ENCODE measurements at places on chromosomes 7 and 10.

GRCh38 chr7:131544449-131545301 lies 11.8 kb downstream of the PODXL start:
- DNase-seq: peak; percentile 21

DNA sequence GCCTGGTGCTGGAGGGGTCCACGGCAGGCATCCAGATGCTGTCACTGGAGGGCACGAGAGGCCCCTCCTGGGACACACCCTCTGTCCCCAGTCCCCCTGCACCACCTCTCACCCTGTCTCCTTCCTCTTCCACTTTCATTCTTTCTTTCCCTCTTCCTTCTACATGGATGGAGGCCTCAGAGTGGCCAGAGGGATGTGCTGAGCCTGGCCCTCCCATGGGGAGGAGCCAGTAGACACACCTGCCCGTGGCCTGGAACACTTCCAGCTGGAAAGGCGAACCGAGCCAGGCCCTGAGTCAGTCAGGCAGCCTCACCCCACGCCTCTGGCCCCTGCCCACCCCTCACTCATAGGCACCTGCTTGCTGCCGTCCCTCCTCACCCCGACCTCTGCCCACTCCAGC lies 55.9 kb upstream of the MXI1 start:
- no peak for DNase-seq

GRCh38 chr7:26183545-26184280 lies 16.8 kb downstream of the HNRNPA2B1 start:
- no peak for DNase-seq

- DNase-seq: no peak
These were observed 47.7 kb downstream of the FBXW4 start for GRCh38 chr10:101647255-101647654.

DNA sequence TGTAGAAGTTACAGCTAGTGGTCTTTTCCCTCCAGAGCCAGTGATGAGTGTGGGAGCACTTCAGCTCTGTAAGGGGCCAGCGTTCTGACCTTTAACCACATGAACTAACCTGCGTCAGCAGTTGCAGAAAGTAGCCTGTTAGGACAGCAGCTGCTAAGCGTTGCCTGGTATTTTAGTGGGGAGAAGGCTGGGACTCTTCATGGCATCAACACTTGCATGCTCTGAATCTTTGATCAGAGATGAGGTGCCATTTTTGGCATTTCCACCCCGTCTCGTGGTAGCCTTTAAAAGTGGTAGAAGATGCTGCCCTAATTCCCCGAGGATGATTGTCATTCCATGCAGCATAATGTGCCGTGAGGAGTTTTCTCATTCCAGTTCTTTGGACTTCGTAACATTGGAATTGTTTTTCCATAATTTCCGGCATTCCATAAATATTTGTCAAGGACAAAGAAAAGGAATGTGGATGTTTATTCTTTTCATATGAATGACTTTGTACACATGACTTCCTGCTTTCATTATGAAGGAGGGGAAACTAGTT lies 92.2 kb downstream of the AVL9 start:
- DNase-seq: no peak

DNA sequence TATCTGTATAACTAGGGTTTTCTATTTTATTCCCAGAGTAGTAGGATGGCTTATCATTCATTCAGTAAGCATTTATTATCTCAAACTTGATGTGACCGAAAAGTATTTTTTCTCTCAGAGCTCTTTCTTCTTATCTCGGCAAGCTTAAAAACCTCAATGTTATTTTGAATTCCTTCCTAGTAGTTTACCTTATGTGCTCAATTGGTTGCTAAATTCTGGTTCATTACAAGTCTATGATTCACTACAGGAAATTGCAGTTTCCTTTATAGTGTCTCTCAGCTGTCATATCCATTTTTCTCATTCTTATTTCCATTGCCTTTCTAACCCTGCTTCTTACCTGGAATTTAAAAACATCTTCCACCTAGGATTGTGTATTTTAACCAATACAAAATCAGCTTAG lies 12.6 kb upstream of the ICA1 start:
- no peak for DNase-seq

DNA sequence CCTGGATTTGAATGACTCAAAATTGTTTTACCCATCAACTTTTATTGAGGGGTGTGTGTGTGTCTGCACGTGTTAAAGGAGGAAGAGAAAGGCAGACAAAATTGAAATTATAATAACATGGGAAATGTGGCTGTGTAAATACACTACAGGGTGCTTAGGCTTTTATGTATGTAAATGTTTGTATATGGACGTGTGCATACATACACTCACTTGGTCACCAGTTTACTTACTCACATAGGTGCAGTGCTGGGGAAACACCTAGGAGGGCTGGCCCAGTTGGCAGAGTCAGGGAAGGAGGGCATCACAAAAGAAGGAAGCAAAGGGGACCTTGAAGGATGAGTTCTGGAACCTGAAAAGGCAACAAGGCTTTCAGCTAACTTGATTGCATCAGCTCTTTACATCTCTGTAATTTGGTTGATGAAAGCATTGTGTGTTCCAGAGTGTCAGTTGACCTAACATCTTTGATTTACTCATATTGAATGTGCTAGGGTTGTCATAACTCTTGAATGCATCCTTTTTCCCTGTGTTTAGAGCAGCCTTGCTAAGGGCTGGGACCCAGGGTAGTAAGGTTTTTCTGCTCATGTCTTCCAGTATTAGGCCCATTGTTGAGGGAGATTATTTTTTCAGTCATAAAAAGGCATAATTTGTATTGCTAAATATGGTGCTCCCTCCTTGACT lies 10.2 kb downstream of the WDR11 start:
- DNase-seq: no peak

- DNase-seq: no peak
These were observed 159.8 kb upstream of the STEAP1 start for GRCh38 chr7:89994483-89994882.

DNA sequence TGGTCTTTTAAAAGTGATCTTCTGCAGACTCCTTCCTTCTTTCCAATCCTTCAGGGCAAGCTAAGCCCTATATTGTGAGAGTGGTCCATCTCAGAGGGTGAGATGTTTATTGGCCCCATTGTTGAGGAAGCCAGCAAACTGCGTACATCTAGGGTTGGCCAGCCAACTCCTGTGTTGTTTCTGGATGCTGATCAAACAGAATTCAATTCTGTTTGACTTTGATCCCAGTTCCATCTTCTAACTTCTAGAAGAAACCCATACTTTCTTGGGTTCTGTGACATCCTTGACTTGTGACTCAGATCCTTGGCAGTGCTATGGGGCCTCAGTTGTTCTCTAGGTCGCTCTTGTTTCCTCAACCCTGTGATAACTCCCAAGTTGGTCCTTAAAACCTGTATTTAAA lies 116.2 kb downstream of the LSMEM1 start:
- peak; percentile 8 for DNase-seq

Data from MG63 (cell line).